Large intestine (tissue), 12 donors: ENCODE measurements at places on chromosomes 2 and 18. TPM values are rescaled to one million over a fixed set of nuclear protein-coding genes. Genes with fewer than 3 reads are reported as not detected.
A peak's percentile ranks its signal among the peaks of the same experiment; 100 is the strongest.

COL4A3 gene
- polyA plus RNA-seq: 0.19 TPM

MROH2A gene
- polyA plus RNA-seq: 0.16 TPM

SGO2 gene
- 7.8 TPM for polyA plus RNA-seq

CRYBA2 gene
- 13.3 TPM for polyA plus RNA-seq

HTR2B gene
- 6.7 TPM for polyA plus RNA-seq

SIX2 gene
- 0.03 TPM for polyA plus RNA-seq

SERPINB4 gene
- polyA plus RNA-seq: not detected

- no peak for DNase-seq
These were observed 4.3 kb upstream of the HAAO start for GRCh38 chr2:42796427-42797248.

DNA sequence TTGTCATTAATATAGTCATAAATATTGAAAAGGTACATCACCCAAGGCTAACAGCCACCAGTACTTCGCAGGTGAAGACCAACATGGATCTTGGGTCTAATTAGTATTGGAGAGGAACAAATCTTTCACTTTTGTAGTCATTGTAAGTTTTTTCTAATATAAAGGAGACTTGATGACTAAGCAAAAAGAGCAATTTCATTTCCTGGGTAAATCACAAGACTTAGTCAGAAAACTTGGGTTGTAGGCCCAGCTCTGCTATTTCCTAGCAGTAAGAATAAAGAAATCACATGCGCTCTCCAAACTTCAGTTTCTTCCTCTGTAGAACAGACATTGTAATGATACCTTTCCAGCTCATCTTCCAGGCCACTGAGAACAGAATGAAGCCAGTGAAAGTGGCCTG lies 40.9 kb downstream of the NRP2 start:
- DNase-seq: no peak

GRCh38 chr2:135063210-135063609 lies 11.1 kb downstream of the RAB3GAP1 start:
- no peak for DNase-seq

DNA sequence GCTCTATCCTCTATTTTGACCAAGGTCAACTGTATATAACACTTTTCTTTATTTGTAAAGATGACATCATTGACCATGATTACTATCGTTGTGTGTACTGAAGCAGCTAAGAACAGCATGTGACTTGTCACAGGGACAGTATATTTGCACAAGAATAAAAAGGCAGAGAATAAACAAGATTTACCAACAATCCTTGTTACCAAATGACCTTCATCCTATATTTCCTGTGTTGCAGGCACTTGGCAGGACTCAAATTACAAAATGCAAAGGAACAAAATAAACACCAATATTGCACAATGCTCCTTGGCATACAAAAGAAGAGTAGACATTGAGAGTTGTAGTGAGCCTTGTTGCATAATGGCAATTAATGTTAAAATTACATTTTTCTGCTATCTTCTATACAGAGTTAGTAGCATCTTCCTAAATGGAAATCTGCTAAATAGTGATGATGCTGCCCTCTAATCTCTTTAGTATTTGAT lies 61.8 kb downstream of the RFTN2 start:
- DNase-seq: no peak

DNA sequence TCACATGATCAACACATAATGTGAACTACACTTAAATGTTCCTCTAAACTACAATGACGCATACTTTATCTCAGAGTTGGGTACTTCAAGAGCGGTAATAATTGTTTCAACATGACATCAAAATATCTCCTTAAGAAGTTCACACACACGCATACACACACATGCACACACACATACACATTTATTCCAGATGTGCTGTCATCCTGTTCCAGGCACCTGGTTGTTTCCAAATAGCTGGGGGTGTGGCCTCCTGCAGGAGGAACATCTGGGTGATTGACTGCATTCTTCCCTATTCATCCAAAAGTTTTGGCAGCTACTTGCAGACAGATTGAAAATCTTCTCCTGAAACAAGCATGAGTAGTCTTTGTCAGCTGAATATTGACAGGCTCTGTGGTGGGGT lies 37.9 kb upstream of the PIK3C3 start:
- no peak for DNase-seq

GRCh38 chr2:226667736-226668135 lies 131.9 kb downstream of the IRS1 start:
- no peak for DNase-seq

GRCh38 chr18:47150824-47151366 lies 595 bp upstream of the HDHD2 start:
- no peak for DNase-seq

DNA sequence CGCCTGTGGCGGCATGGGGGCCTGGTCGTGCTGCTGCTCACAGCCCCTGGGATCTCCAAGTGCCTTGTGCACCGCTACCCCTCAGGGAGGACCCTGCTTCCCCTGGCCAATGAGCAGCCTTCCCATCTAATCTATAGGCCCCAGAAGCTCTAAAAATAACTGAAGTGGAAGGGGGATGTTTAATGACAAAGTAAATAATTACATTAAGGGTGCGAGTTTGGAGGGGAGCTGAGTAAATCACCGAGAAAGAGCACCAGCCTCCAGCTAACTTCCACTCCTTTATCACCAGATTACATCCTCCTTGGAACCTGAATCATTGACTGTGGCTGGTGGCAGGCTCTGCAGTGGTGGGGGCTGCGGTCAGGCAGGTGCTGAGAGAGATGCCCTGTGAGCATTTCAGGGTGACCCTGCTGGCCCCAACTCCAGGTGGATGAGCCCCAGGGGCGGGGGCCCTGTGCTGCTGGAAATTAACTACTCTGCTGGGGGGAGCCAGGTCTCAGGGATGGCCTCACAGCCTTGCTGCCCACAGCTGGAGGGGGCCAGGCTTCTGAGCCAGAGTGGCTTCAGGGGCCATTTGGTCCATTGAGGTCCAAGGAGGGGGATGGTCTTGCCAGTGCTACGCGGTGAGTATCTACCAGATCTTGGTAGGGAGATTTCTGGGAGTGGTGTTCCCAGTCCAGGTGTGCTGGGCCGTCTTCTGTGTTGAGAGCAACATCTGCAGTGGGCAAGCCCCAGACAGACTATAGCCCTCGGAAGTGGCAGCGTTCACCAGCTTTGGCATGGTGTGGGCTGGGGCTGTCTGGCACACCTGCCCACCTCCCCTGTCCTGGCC lies 74.2 kb downstream of the GLI2 start:
- DNase-seq: no peak

- DNase-seq: peak; percentile 28
These were observed 108.8 kb downstream of the SLC4A3 start for GRCh38 chr2:219736209-219736608.

- no peak for DNase-seq
These were observed 158.4 kb downstream of the RNF152 start for GRCh38 chr18:61734396-61734795.

GRCh38 chr2:74425523-74425922 lies 4.0 kb downstream of the WDR54 start:
- DNase-seq: peak; percentile 94

DNA sequence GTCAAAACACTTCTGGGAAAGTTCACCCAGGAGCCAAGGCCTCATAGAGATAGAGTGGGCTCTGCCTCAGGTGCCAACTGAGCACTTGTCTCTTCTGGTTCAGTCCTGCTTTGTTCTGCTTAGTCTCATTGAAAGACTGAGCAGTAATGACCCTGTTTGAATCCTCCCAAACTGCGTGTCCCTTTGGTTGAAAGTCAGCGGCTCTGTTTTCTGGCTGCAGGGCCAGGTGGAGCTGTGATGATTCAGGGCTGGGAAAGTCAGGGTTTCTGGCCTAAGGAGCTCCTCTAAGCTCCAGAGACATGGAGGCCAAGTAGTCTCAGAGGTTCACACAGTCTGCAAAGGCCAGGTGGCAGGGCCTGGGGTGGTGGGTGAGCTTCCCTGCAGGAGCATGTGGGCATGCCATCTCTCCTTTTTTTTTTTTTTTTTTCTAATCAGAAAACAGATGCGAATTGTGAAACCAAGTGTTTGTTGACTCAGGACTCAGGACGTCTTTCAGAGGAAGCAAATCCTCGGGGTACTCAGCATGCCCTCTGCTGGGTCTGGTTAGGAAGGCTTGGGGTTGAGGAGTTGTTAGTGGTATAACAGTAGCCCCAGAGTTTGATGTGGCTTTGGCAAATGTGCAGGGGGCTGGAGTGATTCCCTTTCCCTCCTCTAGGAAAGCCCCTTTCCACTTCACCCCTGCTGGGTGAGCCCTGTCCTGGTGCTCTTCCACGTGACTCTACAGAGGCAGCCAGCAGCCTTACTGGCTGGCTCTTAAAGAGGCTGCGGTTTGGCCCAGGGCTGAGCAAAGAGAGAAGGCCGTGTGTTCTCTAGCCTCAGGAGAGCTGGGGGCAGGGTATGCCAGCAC lies 38.3 kb downstream of the TMEM17 start:
- no peak for DNase-seq

DNA sequence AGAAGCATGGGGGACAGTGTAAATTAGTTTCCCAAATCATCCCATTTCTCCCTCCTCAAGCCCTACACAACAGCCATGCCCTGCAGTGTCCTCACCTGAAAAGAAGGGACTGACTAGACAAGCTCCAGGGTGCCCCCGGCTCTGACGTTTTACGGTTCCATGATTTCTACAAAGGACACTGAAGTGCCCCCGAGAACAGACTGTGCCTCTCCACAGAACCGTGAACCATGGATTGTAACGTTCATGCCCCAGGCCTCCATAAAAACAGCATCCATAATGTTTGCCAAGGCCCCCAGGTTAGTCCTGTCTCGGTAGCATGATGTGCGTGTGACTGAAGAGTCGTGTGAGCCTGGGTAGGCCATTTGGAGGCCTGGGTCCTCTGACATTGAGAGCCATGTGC lies 7.0 kb upstream of the ACOXL start:
- no peak for DNase-seq

- no peak for DNase-seq
These were observed 57.9 kb downstream of the TET3 start for GRCh38 chr2:74042606-74043005.

- no peak for DNase-seq
These were observed 251.1 kb upstream of the TRIB2 start for GRCh38 chr2:12465631-12466135.

GRCh38 chr2:941871-942270 lies 8.8 kb upstream of the SNTG2 start:
- DNase-seq: no peak

GRCh38 chr2:236776695-236777251 lies 207.1 kb downstream of the ACKR3 start:
- DNase-seq: no peak
